ENCODE measurements at places on chromosomes 2 and 18.

- no peak for DNase-seq
Observed at GRCh38 chr2:153875801-153876466, 4.2 kb downstream of the GALNT13 start.

DNA sequence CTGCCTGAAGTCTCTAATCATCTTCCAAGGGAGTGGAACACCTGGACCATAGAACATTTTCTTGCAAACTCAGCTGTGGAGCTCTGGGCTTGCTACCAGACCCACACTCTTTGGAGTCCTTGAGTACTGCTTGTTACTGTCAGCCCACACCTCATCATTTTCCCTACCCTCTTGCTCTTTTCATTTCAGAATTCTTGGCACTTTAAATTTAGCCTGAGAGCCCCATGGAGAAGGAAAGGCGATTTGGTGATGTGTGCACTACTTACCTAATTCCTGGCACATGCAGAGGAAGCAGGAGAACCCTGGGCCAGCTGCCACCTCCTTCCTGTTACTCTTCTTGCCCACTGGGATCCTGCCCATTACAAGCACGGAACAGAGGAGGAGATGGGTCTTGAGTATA lies 31.7 kb downstream of the TMEM178A start:
- DNase-seq, result no peak

DNA sequence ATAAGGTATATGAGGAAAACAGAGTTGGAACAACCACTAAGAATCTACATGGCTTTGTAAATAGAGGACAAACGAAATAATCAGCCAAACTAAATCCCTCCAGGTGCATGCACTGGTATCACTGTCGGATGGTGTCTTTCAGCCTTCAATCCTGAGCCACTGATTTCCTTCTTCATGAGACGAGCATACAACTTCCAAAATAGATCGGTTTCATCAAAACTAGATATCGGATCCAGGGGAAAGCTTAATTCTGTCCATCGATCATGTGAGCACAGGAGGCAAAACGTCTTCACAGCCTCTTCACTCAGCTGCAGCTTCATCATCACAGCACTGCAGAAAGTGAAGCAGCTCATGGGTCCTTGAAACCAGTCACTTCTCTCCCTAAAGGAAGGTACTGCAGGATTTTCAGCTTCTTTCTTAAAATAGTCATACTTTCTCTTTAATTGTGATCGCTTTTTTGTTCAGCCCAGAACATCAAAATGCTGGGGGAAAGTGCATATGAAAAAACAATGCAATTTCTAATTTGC lies 80.5 kb downstream of the DTNB start:
- no peak for DNase-seq

- no peak for DNase-seq
Observed at GRCh38 chr2:204049635-204050034, 113.1 kb downstream of the ICOS start.

DNA sequence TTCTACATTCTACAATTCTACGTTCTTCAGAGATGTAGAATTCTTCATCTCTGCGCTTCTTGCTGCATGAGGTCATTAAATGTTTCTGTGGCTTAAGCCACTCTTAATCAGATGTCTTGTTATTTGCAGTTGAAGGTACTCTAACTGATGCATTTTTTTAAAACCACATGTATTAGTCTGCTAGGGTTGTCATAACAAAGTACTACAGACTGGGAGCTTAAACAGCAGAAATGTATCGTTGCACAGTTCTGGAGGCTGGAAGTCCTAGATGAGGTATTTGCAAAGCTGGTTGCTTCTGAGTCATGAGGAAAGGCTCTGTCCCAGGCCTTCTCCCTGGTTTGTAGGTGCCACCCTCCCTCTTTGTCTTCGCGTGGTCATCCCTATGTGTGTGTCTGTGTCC lies 176.3 kb upstream of the GLI2 start:
- DNase-seq, result no peak

DNA sequence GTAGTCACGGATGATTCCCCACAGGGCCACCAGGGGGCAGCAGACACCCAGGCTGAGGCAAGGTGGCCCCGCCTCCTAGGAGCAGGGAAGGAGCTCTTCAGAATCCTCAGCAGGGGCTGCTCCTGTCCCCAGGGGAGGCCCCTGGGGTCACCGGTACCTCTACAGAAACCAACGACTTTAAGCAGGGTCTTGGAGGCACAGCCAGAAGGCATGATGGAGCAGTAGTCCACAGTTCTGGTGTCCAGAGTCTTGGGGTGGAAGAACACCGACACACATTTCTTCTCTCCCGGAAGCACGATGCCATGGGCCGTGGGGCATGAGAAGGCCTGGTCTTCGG lies 11.5 kb downstream of the CFAP65 start:
- peak; percentile 20 for DNase-seq

DNA sequence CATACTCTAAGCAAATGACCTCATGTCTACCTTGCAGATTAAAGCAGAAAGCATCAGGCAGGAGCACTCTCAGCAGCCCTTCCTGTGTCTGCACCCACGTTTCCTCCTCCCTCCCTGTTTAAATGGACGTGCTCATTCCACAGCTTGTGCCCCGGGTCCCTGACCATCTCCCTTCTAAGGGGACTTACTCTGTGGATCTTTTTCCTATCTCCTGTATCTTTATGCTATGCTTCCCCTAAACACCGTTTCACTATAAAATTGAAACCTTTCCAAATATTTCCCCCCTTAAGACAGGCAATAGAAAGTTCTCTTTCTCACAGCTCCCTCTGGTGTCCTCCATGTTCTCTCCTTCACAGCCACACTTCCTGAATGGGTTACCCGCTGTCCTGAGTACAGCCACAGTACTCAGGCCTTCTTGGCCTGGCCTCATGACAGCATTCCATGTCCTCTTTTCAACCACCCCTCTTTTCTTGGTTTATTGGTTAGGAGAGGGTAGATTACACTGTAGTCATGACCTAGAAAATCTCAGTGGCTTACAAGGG lies 41.1 kb downstream of the TMEM185B start:
- DNase-seq, result no peak

DNA sequence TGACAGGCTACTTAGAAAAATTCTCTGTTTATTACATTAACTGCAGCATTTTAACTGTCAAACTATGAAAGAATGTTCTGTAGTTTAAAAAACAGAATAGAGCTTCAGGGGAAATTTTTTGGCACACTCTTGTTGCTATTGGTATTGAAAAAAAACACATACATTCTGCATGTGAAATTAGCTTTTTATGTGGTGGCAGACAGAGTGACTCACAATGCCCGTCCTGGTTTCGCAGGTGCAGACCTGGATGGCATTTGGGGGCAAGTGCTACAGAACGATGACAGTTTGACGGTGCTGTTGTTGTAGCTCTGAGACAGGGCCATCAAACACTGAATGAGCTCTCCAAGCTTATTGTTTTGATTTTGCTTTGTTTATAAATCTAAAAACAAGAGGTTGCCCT lies 105.0 kb upstream of the MAP3K20 start:
- DNase-seq, result no peak

DNA sequence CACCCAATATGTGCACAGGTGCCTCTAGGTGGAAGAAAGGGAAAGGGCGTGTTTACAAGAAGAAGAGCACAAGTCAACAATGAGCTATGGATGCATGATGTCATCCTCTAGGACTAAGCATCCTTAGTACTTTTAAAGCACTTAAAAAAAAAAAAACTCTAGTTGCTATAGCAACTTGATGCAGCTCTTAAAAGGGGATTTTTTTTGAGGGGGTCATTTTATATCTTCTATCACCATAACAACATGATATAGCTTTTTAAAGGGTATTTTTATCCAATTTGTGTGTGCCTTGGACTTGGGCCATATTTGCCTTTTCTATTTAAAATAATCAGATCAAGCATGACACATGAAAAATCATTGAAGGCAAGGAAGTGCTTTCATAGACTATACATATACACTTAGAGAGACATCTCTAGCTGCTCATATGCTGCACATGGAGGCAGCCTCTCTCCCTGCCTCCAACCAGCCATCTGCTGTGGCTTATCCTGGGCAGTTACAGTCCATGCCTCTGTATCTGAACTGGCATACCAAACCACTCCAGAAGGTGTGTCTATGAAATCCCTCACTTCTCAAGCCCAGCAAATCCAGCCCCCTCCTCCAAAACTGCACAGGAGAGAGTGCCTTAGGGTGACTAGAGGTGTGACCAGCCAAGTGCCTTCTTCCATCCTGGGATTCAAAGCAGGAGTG lies 165.4 kb downstream of the MSH2 start:
- no peak for DNase-seq

GRCh38 chr2:212644195-212644837 lies 105.7 kb upstream of the ERBB4 start:
- no peak for DNase-seq

- no peak for DNase-seq
Observed at GRCh38 chr18:10965119-10965518, 184.2 kb downstream of the PIEZO2 start.

- DNase-seq, result no peak
Observed at GRCh38 chr2:195769975-195770374, 112.9 kb downstream of the SLC39A10 start.

DNA sequence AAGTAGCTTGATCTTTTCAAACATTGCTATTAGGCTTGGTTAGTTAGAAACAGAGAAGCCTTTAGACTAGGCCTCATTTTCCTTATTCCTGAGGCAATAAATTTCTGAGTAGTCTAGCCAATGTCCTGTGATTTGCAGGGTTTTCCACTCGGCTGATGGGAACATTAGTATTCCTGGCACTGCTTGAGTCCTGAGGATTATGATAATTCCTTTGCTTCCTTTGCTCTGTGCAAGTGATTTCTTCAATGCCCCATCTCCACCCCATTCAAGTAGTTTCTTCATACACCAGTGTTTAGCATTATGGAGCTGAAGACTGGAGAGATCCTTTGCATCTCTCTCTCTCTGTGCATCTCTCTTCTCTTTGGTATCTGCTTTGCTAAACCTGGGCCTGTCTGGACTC lies 14.3 kb upstream of the SLC4A10 start:
- no peak for DNase-seq

DNA sequence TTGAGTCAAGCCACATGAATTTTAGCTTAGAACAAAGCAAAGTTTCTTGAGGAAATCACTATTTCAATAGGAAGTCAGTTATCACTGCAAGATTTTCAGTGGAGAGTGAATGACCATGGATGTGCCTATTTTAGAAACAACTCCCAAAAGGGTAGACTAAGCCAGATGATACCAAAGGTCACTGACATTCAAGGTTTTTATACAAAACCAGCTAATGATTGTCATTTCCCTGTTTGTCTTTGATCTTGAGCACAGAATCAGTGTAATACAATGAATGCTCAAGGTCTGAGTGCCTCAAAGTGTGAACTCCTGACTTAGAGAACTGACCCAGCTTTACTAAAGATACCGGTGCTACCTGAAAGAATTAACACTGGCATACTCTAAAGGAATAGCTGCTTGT lies 60.5 kb downstream of the CDH2 start:
- no peak for DNase-seq

GRCh38 chr18:47412924-47413323 lies 161.5 kb upstream of the SKOR2 start:
- no peak for DNase-seq

DNA sequence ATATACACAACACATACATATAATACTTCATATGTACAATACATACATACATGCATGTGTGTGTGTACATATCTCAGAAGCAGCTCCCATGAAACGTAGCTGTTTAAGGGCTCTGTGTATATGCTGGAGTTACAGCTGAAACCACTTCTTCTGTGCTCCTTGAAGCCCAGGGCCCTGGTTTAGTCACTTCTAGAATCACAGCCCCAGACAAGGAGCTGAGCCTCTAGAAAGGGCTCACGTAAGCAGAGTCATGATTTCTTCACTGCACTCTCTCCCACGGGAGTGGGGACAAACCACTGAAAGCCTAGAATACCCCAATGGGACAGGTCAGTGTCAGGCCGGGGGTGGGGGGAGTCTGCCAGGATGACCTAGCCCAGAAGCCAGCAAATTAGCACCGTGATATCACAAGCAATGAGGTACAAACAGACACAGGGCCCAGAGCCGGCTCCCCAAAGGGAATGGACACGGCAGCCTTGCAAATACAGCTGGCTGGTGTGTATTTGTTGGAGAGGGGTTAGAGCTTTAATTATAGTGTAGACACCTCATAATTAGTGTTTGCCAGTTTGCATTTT lies 90.3 kb downstream of the C1QL2 start:
- no peak for DNase-seq

- peak; percentile 69 for DNase-seq
Observed at GRCh38 chr2:228367356-228367755, 185.9 kb upstream of the SPHKAP start.

- DNase-seq, result no peak
Observed at GRCh38 chr18:77129150-77129551, 3.4 kb downstream of the MBP start.

GRCh38 chr2:106990297-106990696 lies 104.3 kb upstream of the ST6GAL2 start:
- DNase-seq, result no peak

GRCh38 chr2:127573298-127573697 lies 37.8 kb downstream of the MYO7B start:
- DNase-seq, result no peak

DNA sequence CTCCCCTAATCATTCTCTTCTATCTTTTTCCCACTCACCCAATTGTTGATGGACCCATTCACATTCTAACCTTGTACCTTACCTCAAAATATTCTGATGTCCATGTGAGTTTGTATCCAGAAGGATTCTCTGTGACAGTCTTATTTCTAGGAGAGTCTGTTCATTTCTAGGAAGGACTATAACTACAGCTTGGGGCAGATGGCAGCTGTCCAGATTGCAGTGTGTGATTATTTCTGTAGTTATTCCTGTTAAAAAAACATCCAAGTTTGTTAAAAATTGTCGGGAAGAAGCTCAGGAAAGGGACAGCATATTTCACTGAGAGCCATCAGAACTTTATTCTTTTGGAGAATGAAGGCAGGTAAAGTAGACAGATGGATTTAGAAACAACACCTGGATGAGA lies 142.6 kb downstream of the RAPGEF4 start:
- DNase-seq, result no peak
